Foreskin keratinocyte (primary cell): ENCODE measurements at places on chromosomes 11 and 22. TPM values are rescaled to one million over a fixed set of nuclear protein-coding genes. Genes with fewer than 3 reads are reported as not detected.
A peak's percentile ranks its signal among the peaks of the same experiment; 100 is the strongest.

DNA sequence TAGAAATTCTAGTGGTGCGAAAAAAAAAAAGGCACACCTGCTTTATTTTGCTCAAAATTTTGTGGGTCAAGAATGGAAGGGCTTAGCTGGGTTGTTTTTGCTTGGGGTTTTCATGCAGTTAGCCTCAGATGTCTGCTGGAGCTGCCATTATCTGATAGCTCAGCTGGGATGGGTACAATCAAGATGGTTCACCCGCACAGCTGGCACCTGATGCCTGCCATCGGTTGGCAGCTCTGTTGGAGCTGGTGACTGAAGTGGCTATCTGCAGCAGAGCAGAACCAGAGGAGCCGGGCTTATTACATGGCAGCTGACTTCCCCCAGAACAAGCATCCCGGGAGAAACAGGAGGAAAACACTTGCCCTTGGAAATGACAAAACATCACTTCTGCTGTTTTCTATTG lies 12.1 kb upstream of the ELFN2 start:
- no peak for DNase-seq

DNA sequence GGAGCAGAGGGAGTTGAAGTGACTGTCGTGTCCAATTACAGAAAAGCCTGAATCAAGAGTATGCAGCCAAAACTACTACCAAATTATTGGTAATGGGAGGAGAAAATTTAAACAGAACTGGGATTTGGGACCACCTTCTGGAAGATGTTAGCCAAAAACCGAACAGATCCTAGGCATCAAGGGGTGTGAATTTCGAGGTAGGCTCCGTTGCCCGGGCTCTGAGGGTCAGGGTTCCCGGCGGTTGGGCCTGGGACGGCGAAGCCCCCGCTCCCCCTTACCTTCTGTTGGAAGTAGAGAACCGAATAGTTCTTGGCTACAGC lies 313 bp downstream of the PRCP start:
- no peak for DNase-seq

- DNase-seq: no peak
Measured at GRCh38 chr11:114705280-114706024, 27.1 kb downstream of the NXPE2 start.

DNA sequence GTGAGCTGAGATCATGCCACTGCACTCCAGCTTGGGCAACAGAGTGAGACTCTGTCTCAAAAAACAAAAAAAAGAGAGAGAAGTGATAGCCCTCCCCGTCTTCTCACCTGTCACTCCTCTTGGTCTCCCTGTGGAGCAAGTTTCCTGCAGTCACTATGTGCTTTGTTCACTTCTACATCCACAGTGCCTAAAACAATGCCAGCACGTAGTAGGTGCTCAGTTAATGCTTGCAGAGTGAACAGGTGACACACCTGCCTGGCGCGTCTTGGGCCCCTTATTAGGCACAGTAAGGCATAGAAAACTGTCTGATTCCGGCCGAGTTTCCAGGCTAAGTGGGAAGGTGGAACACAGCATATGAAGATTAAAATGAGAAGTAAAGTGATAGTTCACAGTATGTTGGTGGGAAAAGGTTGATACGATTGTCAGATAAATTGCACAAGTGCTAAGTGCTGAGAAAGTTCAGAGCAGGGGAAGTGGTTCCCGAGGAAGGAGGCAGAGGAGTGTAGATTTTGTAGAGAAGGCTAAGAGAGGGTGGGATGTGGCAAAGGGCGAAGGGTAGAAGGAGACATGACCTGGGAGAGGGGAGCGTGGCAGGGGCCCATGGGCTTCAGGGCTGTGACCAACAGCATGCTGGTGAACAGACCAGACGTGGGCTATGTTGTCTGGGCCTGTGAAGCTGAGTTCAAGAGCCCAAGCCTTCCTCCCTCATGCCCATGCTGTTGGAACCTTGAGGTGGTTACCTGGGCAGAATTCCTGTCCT lies 41.9 kb downstream of the BCR start:
- no peak for DNase-seq

GRCh38 chr22:27318516-27318915 lies 483.0 kb downstream of the MN1 start:
- peak; percentile 83 for DNase-seq

DNA sequence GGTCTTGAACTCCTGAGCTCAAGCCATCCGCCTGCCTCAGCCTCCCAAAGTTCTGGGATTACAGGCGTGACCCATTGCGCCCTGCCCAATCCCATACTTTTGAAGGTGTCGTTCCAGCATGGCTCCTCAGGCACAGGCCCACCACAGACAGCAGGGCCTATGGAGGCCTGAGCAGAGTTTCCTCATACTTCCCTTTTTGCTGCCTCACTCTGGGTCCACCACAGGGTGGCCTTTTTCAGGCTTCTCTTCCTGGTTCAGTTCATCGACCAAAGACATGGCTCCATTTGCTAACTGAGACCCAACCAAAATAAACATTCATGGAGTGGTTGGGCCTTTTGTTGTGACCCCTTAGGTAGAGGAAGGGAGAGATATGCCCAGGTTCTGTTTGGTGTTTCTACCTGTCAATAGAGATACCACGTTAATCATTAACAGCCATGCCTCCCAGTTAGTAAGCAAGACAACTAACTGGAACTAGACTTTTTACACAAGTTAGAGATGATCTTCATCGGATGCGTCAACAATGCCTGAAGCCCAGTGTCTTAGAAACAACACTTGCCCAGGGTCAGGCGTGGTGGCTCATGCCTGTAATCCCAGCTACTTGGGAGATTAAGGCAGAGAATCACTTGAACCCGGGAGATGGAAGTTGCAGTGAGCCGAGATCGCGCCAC lies 35.1 kb downstream of the TRIOBP start:
- DNase-seq: no peak

GRCh38 chr11:69463181-69463994 lies 18.1 kb upstream of the LINC01488 start:
- peak; percentile 4 for DNase-seq

GRCh38 chr11:77223797-77224196 lies 77.7 kb downstream of the GDPD4 start:
- DNase-seq: no peak

OR6T1 gene
- total RNA-seq: not detected in 2 replicates

ZNF70 gene
- total RNA-seq: 3.0 and 3.3 TPM in 2 replicates

SLC29A2 gene
- total RNA-seq: 4.4 and 4.8 TPM in 2 replicates
